ENCODE measurements at places on chromosomes 6 and 20. TPM values are rescaled to one million over a fixed set of nuclear protein-coding genes. Genes with fewer than 3 reads are reported as not detected.

DNA sequence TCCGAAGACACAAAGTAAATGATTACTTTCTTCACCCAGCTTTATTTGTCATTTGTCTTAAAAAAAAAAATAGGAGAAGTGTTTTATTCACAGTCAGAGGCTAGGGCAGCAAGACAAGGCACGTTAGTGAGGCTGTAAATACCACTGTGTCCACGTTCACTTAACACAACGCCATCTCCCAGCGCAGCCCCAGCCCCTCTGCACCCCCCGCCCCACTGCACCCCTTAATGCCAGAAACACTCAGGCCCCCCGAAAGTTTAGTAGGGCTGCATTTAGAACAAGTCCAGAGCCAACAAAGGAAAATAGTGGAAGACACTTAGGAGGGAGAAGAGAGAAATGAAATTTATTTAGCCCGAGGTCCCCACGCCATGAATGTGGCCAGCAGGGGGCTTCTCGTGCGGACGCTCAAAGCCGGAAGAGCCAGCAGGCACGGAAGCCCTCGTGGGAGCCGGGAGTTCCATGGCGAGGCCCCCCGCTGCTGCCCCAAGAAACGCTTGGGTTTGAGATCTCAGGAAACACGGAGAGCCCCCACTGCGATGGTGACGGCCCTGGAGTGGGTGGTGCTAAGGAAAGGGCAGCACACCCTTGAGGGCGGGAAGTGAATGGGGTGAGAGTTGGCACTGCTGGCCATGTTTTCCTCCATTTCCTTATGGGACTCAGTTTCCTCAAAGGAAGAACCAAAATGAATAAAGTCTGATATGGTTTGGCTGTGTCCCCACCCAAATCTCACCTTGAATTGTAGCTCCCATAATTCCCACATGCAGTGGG lies 50.2 kb downstream of the IYD start:
- peak; percentile 64 for DNase-seq

- DNase-seq: no peak
These were observed 21.2 kb upstream of the ELOVL5 start for GRCh38 chr6:53369876-53370515.

Gene AKIRIN2
- 45.2 TPM for total RNA-seq

Gene DLK2
- total RNA-seq: not detected

GRCh38 chr20:46723039-46723438 lies 13.6 kb downstream of the SLC2A10 start:
- DNase-seq: no peak

Gene CALHM4
- not detected for total RNA-seq

Gene PCED1A
- total RNA-seq: 17.9 TPM

DNA sequence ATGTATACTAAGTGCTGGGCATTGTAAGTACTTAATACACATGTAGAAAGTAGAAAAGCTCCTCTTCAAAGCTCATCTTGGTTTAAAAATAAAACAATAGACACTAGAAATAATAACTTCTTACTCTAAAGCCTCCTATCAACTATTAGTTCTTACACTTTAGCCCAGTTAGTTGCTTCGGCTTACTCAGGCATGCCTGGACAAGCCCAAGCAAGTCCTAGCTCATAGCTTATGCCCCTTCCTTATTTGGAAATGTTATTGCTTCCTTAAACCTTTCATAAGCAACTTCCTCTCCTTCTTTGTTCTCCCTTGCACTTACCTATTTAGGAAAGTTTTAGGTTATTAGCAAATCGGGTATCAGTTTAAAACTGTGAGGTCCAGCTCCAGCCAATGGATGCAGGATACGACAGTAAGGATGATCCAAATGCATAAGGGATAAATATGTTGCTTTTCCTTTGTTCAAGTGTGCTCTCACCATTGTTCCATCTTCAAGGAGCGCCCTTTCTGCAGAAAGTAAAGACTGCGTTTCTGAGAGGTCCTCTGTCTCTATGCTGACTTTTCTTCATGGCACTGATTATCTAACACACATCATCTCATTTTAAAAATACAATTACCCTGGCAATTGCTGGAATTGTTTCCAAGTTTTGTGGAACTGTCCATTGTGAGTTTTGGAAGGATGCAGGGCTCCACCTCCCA lies 12.3 kb downstream of the TMEM30A start:
- no peak for DNase-seq

GRCh38 chr6:71292001-71292400 lies 3.4 kb downstream of the OGFRL1 start:
- no peak for DNase-seq

DNA sequence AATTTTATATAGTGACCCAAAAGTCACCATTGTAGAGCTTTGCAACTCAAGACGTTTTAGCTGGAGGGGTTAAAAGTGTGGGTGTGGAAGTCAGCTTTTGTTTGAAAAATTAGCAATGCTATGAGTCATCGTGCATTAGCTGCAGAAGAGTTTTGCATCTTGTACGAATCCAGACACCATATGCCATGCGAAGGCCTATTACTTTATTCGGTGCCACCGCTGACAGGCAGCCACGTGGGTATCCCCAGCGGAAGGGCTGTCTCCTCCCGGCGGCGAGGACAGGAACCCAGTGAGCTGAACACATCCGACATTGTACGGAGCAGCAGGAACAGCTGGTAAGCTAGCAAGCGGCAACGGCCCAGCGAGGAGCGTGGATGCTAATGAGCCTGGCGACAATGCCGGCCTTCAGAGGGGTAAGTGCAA lies 84.4 kb downstream of the INSM1 start:
- DNase-seq: peak; percentile 63

Gene KAT14
- 16.0 TPM for total RNA-seq

DNA sequence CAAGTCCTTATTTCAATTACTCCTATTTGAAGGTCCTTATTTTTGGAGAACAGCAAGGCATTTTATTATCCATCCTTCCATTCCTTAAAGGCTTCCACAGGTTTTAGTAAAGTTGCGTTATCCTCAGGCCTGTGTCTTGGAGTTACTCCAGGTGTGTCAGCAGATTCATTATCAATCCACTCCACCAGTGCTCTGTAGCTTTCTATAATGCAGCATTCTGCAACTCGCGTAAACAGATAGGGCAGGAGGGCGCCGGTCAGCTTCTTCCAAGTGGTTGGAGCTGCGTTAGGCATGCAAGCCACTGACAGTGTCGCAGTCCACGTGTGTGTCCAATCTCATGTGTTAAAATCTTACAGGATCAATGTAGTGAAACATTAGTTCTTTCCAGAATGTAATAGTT lies 75.8 kb downstream of the SYTL3 start:
- no peak for DNase-seq

Gene NUP43
- total RNA-seq: 67.7 TPM

GRCh38 chr6:47200536-47201334 lies 109.0 kb downstream of the TNFRSF21 start:
- no peak for DNase-seq

- DNase-seq: no peak
These were observed 57.6 kb upstream of the CCDC28A start for GRCh38 chr6:138716013-138716412.

Gene HRH3
- not detected for total RNA-seq

Gene HLA-DQA1
- total RNA-seq: 3.4 TPM

DNA sequence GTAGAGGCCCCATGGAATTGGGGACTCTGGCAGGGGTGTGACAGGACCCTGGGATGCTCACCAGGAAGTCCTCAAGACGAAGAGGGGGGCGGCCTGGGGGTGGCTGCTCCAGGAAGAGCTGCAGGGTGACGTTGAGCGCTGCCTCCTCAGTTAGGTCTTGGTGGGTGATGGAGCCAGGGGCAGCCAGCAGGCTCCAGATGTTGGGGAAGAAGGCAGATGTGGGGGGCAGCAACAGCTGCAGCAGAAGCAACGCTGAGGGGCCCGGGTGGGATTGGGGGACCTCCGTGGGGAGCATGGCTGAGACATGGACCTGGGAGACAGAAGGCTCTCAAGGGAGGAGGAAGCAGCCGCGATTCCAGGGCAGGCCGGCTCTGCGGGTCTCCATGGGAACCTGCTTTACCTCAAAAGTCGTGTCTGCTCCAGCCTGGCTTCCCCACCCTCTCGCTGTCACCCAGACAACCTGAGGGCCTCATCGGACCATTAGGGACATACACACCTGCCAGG lies 591 bp downstream of the VWA7 start:
- DNase-seq: no peak

Gene PRICKLE4
- 0.40 TPM for total RNA-seq

- no peak for DNase-seq
These were observed 127.3 kb upstream of the MTHFD1L start for GRCh38 chr6:150738092-150738629.

- DNase-seq: no peak
These were observed 12.4 kb downstream of the C20orf96 start for GRCh38 chr20:278181-278580.

Gene FOXC1
- not detected for total RNA-seq

DNA sequence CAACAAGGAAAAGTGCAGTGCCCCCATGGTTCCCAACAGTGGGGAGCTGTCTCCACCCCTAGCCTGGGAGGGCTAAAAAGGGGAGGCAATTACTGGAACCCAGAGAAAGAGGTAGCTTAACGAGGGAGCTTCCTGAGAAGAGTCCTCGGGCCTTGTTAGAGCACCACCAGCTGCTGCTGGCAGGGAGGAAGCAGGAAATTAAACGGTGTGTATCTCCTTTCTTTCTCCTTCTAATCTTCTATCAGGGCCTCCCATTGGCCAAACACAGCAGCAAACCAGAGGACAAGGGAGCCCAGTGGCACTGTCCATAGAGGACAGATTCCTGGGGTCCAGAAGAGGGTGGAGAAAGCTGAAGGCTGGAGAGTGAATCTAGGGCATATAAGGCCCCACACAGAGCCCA lies 7.6 kb upstream of the BTN2A2 start:
- DNase-seq: no peak

GRCh38 chr20:9179867-9180266 lies 111.0 kb downstream of the PLCB4 start:
- no peak for DNase-seq

DNA sequence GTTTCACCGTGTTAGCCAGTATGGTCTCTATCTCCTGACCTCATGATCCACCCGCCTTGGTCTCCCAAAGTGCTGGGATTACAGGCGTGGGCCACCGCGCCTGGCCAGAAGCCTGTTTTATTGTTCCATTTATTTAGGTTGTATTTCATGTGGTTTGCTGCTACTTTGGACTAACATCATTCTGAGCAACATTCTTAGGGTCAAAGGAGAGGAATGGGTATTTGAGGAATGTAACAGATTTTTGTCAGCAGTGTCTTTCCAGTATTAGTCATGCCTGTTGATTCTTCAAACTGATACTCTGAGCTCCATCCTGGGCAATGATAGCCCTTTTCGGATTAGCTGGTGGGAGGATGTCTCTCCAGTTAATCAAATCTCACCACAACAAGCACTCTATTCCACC lies 213.0 kb upstream of the CITED2 start:
- no peak for DNase-seq

Gene KCNK5
- 12.0 TPM for total RNA-seq

DNA sequence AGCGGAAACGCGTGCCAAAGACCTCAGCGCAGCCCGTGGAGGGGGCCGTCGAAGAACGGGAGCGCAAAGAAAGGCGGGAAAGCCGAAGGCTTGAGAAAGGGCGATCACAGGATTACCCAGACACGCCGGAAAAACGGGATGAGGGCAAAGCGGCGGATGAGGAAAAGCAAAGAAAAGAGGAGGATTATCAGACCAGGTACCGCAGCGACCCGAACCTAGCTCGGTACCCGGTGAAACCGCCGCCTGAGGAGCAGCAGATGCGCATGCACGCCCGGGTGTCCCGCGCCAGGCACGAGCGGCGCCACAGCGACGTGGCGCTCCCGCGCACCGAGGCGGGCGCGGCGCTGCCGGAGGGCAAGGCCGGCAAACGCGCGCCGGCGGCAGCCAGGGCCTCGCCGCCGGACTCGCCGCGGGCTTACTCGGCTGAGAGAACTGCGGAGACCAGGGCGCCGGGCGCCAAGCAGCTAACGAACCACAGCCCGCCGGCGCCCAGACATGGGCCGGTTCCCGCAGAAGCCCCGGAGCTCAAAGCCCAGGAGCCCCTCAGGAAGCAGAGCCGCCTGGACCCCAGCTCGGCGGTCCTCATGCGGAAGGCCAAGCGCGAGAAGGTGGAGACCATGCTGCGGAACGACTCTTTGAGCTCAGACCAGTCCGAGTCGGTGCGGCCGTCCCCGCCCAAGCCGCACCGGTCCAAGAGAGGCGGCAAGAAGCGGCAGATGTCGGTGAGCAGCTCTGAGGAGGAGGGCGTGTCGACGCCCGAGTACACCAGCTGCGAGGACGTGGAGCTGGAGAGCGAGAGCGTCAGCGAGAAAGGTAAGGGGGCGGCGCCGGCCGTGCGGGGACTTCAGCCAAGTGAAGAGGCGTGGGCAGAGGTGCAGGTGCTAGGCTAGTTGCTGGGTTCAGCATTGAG lies 296.2 kb downstream of the RIMS1 start:
- no peak for DNase-seq

Gene ULBP2
- total RNA-seq: 0.40 TPM

DNA sequence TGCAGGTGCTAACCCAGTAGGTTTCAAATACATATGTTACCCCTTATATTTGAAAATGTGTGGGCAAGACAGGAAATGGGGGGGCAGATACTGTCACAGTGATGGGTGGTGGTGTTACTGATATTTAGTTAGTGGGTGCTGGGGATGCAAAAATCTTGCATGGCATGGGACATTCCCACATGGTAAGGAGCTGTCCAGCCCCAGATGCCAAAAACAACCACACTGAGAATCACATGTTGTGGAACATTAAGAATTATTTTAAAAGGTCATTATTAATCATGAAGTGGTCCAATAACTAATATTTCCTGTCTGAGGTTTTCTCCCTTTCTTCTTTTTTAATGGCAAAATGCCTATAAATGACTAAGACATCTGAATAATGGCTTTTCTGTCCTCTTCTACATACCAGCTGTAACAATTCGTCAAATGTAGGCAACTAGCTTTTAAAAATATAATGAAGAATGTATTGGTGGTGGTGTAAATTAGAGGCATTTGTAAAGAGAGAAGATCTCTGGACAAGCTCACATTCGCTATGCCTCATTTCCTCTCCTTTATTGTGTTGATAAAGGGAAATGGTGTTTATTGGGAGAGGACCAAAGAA lies 57.3 kb upstream of the SLC35B3 start:
- no peak for DNase-seq

DNA sequence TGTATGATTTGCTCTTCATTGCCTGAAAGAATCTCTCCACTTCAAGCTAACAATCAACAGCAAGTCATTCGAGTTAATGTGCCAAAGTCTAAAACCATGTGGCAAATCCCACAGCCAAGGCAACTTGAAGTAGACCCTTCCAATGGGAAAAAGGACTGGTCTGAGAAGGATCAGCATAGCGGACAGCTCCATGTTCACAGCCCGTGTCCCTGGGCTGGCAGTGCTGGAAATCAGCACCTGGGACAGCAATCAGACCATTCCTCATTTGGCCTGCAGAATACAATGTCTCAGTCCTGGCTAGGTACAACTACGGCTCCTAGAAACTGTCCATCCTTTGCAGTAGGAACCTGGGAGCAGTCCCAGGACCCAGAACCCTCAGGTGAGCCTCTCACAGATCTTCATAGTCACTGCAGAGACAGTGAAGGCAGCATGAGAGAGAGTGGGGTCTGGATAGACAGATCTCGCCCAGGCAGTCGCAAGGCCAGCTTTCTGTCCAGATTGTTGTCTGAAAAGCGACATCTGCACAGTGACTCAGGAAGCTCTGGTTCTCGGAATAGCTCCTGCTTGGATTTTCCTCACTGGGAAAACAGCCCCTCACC lies 1.1 kb downstream of the GJA10 start:
- peak; percentile 35 for DNase-seq

Measured in activated CD8-positive, alpha-beta T cell treated with anti-CD3 and anti-CD28 coated beads, Interleukin-2, amount 10 ng/mL, durations not matched to agents 7 days and 5 days (primary cell).